ENCODE measurements at places on chromosomes 11 and 22.

DNA sequence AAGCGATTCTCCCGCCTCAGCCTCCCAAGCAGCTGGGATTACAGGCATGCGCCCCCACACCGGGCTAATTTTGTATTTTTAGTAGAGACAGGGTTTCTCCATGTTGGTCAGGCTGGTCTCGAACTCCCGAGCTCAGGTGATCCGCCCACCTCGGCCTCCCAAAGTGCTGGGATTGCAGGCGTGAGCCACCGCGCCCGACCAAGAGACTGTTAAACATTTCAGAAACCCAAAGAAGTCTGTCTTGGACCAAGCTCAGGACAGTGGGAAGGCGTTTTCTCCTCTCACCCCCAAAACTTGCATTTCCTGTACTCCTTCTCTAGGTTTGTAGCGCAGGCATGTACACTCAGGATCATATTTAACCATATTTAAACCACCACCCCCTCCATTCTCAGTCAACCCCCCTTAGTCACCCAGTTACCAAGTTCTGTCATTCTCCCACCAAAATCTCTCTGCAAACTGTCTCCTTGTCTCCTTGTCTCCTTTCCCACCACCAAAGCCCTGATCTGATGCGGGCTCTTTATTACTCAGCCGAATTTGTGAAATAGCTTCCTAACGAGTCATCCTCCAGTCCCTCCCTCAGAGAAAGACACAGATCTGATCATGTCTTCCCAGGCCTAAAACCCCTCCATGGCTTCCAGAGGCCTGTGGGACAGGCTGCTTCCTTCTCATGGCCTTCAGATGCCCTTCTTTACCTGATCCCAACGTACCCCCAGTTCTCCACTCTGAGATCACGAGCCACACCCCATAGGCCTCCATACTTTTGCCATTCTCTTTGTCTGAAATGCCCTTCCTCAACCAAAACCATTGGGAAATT, 29.0 kb upstream of the CREB3L1 start:
- DNase-seq, result peak; percentile 50

- no peak for DNase-seq
Measured at GRCh38 chr22:22681221-22681739, 36.9 kb downstream of the GGTLC2 start.

- peak; percentile 47 for DNase-seq
Measured at GRCh38 chr22:46561435-46561905, 24.1 kb upstream of the CELSR1 start.

DNA sequence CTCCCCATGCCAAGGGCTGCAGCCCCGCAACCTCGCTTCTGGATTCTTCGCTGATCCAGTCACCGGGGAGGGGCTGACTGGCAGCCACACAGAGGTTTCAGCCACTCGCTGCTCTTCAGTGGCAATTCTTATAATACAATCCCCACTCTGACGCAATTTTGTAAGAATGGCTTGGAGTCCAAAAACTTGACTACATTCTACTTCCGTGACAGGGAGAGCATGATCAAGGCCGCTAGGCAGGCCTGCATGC, 14.9 kb downstream of the PPM1F start:
- DNase-seq, result no peak

DNA sequence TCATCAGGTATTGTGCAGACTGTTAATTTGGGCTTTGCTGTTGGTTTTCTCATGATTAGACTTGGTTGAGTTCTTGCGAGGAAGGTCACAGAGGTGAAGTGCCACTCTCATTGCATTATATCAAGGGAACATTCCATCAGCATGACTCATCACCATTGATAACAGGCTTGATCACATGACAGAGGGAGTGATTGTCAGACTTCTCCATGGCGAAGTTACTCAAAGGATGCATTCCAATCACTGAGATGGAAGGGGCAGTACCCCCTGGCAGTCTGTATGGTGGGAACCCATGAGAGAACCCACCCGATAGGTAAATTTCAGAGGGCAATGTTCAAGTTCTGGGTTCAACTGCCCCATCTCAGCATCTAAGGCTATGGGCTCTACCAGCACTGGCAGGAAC, 19.4 kb upstream of the P2RY2 start:
- DNase-seq, result no peak

- no peak for DNase-seq
Measured at GRCh38 chr11:32953700-32954099, 61.1 kb downstream of the QSER1 start.

- DNase-seq, result no peak
Measured at GRCh38 chr22:21779444-21779843, 43.9 kb upstream of the YPEL1 start.

GRCh38 chr11:27571154-27571810, 64.7 kb upstream of the LIN7C start:
- no peak for DNase-seq

GRCh38 chr11:43399983-43400630, 41.4 kb downstream of the TTC17 start:
- no peak for DNase-seq

DNA sequence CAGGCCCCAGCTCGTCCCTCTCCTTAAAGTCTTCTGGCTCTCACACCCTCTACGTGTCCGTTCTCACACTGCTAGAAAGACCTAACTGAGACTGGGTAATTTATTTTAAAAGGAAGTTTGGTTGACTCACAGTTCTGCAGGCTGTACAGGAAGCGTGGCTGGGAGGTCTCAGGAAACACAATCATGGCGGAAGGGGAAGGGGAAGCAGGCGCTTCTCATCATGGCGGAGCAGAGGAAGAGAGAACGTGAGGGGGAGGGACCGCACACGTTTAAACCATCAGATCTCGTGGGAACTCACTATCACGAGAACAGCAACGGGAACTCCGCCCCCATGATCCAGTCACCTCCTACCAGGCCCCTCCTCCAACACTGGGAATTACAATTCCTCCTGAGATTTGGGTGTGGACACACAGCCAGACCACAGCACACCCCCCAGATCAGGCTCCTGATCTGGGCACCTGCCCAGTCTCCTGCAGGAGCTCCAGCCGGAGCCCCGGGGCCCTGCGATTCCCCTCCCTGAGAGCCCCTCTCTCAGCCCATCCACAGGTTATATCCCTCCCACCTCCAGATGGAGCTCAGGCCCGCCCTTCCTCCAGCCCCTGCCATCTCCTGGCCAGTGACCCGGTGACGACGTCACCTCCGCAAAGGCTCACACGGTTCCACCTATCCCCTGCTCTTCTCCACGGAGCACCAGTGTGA, 170.2 kb downstream of the BRD1 start:
- DNase-seq, result no peak

- DNase-seq, result no peak
Measured at GRCh38 chr22:50197856-50198623, 2.8 kb upstream of the SELENOO start.

DNA sequence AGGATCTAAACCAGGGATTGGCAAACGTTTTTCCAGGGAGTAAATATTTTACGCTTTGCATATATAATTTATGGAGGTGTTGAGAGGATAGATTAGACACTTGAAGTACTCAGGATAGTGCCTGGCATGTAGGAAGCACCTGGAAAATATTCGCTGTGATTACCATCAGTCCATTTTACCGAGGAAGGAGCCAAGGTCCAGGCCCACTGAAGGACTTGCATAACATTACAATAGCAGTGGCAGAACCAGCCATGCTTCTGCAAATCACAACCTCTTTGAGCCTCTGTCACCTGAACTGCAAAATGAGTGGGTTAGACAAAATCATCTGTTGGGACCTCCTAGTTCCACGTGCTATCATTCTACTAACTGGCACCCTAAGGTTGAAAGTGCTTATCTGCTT, 5.4 kb downstream of the FUT4 start:
- DNase-seq, result peak; percentile 34

GRCh38 chr22:39738746-39739145, 154.8 kb downstream of the ENTHD1 start:
- no peak for DNase-seq

DNA sequence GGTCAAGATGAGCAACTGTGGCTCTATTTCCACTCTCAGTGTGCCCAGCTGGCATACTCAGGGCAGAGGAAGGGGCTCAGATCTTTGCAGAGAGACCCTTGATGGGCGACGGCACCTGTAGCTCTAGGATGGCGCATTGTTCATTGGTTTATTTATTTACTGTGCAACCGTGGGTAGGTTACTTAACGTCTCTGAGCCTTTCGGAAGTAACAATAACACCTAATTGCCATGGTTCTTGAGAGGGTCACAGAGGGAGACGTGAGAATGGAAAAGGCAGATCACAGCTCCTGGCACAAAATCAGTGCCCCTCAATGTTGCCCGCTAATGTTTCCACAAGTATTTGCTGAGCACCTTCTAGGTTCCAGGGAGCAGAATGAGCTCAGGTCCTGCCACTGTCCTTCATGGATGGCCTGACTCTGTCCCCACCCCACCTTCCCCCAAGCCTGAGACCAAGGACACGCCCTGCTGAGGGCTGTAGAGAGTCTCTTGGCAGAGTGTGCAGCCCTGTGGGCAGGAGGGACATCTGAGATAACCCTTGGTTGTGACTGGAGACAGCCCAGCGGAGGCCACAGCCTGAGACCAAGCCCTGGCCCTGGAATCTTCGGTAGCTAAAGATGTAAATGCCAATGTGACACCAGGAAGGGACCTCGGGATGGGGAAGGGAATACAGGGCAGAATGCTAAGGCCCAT, 780 bp upstream of the ALDH3B2 start:
- DNase-seq, result no peak

DNA sequence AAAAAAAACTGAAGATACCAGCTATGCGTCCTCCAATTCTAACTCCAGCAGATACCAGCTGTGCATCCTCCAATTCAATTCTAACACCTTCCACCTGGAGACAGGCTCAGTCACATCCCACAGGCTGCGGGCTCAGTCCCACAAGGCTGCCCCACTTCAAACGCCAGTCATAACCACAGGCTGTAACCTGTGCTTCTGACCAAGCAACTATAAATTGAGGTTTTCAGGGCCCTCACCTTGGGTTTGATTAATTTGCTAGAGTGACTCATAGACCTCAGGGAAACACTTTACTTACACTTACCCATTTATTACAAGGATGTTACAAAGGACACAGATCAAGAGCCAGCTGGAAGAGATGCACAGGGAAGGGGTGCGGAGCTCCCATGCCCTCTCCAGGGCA, 32.4 kb upstream of the MSANTD2 start:
- DNase-seq, result no peak

Measured in cerebellar cortex (tissue), 1 donor.